Activated naive CD8-positive, alpha-beta T cell treated with anti-CD3 and anti-CD28 coated beads for 36 hours (primary cell): ENCODE measurements at places on chromosomes 7 and 10. TPM values are rescaled to one million over a fixed set of nuclear protein-coding genes. Genes with fewer than 3 reads are reported as not detected.

CNNM1 gene
- total RNA-seq: 1.0 TPM

ASB15 gene
- total RNA-seq: not detected

CUBN gene
- total RNA-seq: 0.76 TPM

WDFY4 gene
- total RNA-seq: 0.93 TPM

CAV2 gene
- not detected for total RNA-seq

CCDC3 gene
- 0.14 TPM for total RNA-seq

CPN1 gene
- total RNA-seq: not detected

INHBA gene
- not detected for total RNA-seq

CALCR gene
- total RNA-seq: not detected

STOX1 gene
- total RNA-seq: 0.64 TPM

- no peak for DNase-seq
Observed at GRCh38 chr10:102674566-102674965, 30.3 kb downstream of the TRIM8 start.

- DNase-seq: no peak
Observed at GRCh38 chr10:36676321-36676720, 449.1 kb upstream of the ANKRD30A start.

GRCh38 chr7:98352621-98353020 lies 48.3 kb downstream of the BAIAP2L1 start:
- no peak for DNase-seq

GRCh38 chr7:953547-954327 lies 743 bp downstream of the ADAP1 start:
- DNase-seq: peak; percentile 41

GRCh38 chr7:135386181-135386580 lies 123.7 kb downstream of the CNOT4 start:
- no peak for DNase-seq

- DNase-seq: no peak
Observed at GRCh38 chr10:53536322-53536721, 763.7 kb upstream of the MBL2 start.

DNA sequence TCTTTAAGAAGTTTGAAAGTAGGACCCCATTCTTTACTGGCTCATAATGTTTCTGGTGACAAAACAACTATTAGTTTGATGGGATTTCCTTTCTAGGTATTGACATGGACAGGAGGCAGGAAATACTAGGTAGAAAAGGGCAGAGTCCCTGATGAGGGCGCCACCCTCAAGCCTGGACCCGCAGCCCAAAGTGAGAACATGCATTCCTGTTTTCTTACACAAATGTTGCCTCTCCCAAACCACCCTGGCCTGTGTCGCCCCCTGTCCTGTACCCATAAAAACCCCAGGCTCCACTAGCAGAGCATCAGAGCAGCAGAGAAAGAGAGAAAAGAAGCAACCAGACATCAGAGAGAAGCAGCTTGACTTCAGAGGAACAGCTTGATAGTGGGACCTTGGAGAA lies 1055.2 kb upstream of the POT1 start:
- DNase-seq: no peak

DNA sequence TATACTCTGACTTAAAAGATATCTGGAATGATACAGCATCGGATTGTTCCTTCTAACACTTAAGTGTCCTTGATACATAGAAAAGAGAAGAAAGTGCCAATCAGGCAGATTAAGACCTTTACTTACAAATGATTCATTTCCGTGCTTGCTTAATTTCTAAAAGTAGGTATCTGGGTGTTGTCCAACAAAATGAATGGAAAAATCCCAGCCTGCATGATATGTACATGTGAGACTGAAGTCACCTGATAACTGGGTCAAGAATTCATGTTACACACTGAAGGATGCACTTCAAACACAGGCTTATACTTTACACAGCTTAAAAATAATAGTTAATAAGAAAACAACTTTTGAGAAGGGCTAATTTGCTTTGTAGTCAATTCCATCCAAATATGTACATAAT lies 25.2 kb upstream of the PLXDC2 start:
- no peak for DNase-seq

DNA sequence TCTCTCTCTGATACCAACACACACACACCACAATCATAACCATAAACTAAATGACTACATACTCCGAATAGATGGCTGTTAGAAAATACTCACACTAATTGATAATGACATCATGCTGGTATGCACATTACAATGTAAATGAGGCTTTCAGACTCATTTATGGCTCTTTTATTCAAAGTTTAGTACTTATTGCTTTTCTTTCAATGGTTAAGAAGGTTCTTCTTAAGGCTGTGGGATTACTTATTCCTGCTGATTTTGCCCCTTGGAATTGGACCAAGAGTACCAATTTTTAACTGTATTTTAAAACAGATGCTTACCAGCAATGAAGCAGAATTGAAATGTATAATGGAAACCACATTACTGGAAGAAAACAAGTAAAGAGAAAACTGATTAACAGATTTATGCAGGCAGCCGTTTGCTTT lies 20.6 kb upstream of the CABCOCO1 start:
- no peak for DNase-seq

- no peak for DNase-seq
Observed at GRCh38 chr10:24983946-24984345, 31.5 kb upstream of the PRTFDC1 start.

GRCh38 chr10:29114141-29114540 lies 174.7 kb upstream of the LYZL1 start:
- DNase-seq: no peak

DNA sequence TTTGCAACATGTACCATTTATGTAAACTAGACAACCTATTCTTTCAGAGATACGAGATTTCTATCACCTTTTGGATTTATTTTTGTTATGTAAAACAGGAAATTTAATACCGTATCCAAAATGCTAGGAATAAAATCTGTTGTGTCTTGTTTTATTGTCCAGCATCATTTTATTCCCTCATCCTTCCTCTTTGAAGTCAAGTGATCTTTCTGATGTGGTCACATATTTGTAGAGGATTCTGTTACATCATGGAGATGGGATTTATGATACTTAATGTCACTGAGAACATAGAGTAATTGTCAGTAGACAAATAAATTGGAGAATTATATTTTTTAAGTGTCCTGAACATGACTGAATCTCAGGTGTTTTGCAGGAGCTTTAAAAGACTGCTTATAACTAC lies 64.7 kb downstream of the ZNF277 start:
- DNase-seq: no peak

DNA sequence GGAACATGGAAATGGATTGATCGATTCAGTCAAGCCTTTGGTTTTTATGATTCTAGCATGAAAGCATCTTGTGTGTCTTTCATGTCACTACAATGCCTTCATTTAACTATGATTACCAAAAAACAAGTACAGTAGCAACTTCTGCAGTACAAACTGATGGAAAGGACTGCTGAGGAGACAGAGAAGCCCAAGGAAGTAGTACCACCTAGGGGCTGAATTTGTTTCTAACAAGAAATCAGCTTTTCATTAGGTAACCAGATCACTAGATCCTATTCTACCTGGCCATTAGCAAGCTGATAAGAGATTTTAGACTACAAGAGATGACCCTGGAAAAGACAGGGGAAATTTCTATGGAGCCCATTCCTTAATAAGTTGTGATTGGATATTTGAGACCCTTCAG lies 3.2 kb upstream of the IFIT1 start:
- no peak for DNase-seq

DNA sequence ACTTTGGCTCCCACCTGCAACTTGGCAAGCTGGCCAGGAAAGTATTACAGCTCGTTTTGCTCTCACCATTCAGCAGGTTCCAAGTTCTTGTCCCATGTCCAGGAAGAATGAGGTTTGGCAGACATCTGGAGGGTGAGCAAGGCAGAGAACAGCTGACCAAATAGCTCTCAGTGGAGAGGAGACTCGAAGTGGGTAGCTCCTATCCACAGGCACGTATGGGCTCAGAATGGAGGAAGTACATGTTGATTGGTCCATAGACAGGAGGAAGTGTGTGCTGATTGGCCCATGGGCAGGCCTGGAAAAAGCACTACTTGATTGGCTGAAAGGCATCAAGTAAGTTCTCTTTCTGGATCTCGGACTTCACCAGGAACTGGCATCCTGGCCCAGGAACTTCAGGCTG lies 3.0 kb upstream of the NCAPG2 start:
- DNase-seq: no peak

DNA sequence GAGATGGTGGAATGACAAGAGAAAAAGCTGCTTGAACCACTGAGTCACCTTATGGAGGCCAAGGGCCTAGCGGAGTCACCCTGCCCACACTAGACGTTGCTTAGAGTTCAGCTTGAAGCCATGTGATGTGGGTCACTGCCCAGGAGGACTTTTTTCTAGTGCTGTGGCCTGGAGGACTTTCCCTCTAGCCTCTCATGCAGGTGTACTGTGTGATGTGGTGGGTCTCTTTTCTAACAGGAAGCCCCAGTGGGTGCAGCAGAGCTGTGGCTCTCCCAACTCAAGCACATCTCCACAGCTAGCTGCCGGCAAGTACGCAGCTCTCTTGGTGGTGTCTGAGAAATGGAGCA lies 13.6 kb downstream of the POR start:
- peak; percentile 20 for DNase-seq

DNA sequence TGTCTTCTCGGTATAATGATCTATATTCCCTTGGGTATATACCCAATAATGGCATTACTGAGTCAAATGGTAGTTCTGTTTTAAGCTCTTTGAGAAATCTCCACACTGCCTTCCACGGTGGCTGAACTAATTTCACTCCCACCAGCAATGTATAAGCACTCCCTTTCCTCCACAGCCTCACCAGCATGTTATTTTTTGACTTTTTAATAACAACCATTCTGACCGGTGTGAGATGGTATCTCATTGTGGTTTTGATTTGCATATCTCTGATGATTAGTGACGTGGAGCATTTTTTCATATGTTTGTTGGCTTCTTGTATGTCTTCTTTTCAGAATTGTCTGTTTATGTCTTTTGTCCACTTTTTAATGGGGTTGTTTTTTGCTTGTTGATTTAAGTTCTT lies 33.6 kb downstream of the KIAA1217 start:
- DNase-seq: no peak

- no peak for DNase-seq
Observed at GRCh38 chr7:158698657-158699195, 5.9 kb downstream of the NCAPG2 start.

GRCh38 chr7:107779647-107780099 lies 23.4 kb downstream of the SLC26A3 start:
- no peak for DNase-seq

- DNase-seq: no peak
Observed at GRCh38 chr7:151173386-151174245, 6.1 kb upstream of the GBX1 start.
